ENCODE measurements at places on chromosomes 2 and 18. TPM values are rescaled to one million over a fixed set of nuclear protein-coding genes. Genes with fewer than 3 reads are reported as not detected.

DNA sequence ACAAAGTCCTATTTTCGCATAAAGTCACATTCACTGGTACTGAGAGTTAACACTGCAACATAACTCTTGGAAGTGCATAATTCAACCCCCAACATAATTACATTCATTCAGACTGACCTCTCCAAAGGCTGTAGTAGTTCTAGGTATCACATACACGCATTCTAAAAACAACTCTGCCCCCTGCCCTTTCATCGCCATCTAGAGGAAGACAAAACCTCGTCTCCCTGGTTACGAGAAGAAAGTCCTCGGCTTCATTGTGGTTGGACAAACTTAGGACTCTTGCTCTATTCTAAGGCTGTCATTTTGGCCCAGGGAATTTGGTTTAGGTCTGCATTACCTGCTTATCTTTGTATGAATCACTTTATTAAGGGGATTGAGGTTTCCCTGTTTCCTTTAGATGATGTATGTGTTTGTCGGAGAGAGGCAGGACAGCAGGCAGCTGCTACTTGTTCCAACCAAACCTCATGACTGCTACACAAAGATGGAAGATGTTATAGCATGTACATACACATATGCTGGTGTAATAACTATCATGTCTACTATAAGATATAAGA is 215.4 kb upstream of the NRXN1 start:
- H3K27me3 ChIP-seq, result no peaks in the 10 kb centered on the region
- H3K27ac ChIP-seq, result no peak overlapping the region
- no peak for DNase-seq
- H3K4me3 ChIP-seq, result no peak overlapping the region
- H3K36me3 ChIP-seq, result no peaks in the 10 kb centered on the region

DNA sequence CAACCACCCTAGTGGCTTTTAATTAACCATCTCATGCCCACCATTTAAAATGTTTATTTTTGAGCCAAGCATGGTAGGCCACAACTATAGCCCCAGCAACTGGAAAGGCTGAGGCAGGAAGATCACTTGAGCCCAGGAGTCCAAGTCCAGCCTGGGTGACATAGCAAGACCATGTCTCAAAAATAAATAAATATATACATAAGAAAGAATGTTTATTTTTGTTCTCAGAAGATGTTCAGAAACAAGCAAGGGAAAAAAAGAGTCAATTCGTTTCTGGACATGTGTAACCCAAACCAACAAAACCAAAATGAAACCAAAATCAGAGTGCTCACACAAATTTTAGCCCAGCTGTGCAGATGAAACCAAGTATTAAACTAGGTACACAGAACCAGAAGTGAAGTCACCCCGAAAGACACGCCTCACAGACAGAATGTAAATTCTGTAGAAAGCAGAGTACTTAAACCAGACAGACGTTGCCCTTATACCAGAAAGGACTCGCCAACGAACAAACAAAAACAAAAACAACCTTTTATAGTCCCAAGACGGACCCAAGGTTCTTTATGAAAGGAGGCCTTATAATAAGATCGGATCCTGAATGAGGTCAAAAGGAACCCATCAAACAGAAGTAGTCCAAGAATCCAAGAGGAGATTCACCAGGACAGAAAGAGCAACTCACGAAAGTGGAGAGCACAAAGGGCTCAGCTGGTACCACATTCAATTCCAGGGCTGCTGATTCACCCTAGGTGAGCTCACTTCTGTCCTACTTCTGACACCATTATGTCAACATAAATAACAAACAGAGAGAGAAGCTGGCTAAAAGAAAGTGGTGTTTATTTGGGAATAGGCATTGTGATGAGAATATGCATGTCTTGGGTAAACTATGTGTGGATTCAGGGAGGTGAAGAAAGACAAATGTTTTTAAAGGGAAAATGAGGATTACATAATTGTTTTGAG is 31.8 kb upstream of the MTCL1 start:
- no peaks in the 10 kb centered on the region for H3K4me1 ChIP-seq
- H3K27me3 ChIP-seq, result no peaks in the 10 kb centered on the region
- H3K27ac ChIP-seq, result no peak overlapping the region
- no peak for DNase-seq

EIF2AK3 gene
- total RNA-seq, result 15.9 TPM

G6PC2 gene
- total RNA-seq, result not detected

All from GM23248 (cell line).